Astrocyte (in vitro differentiated cells and primary cell): ENCODE measurements at places on chromosomes 2 and 18. TPM values are rescaled to one million over a fixed set of nuclear protein-coding genes. Genes with fewer than 3 reads are reported as not detected.

ARHGAP28 gene
- 15.5 and 16.6 TPM in 2 replicates for total RNA-seq

SULT1C4 gene
- total RNA-seq, result 1.1 and 1.8 TPM in 2 replicates

DYTN gene
- not detected in 2 replicates for total RNA-seq

EVX2 gene
- not detected in 2 replicates for total RNA-seq

CRACDL gene
- total RNA-seq, result 1.8 and 5.7 TPM in 2 replicates

ALMS1 gene
- total RNA-seq, result 14.6 and 15.0 TPM in 2 replicates

TMEM182 gene
- 5.8 and 7.5 TPM in 2 replicates for total RNA-seq

UGT1A8 gene
- not detected in 2 replicates for total RNA-seq

TUBA4B gene
- not detected in 2 replicates for total RNA-seq

NCK2 gene
- total RNA-seq, result 61.6 and 62.9 TPM in 2 replicates

SLC5A7 gene
- 0.05 TPM in 1 of 2 replicates, not detected in the other for total RNA-seq

DNA sequence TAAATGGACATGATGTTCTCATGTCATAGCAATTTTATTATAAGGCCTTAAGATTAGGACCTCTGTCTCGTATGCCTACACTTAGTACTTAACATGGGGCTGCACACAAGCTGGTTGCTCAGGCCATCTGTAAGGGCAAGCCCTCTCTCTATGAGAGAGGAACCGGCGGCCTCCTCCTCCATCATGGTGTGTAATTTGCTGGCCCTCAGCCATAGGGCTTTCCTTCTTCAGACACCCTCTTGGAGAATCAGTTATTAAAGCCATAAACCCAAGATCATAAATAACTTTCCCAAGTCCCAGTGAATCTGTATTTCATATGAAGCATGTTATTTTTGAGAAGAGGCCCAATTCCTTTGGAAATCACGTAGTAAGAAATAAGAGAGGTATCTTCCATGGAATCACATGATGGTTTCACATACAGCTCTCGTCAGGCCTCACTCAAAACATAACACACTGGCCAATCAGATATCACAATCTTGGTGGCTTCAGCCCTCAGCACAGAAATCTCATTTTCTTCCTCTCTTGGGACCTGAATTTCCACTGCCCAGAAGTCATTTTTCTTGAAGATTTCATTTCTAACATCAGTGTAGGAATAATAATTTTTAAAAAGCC, 92.6 kb downstream of the RDH14 start:
- DNase-seq, result no peak

- no peak for DNase-seq
These were observed 267.6 kb upstream of the THSD7B start for GRCh38 chr2:136497709-136498108.

DNA sequence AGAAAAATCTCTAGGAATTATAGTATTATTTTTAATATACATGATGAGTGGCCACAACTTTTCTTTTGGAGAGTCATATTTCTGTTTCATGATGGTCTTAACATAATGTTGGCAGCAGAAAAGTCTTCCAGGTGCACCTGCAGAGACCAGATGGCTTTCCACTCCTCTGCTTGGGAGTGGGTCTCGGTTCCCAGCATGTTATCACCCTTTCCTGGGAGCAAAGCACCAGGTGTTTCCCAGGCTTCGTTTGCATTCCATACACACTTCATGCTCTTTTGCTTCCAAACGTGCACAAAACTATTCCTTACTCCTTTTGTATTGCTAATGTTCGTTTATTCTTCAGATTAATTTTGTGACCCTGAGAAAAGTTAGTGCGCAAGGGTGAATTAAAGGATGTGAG, 305.2 kb downstream of the CDH2 start:
- DNase-seq, result no peak

DNA sequence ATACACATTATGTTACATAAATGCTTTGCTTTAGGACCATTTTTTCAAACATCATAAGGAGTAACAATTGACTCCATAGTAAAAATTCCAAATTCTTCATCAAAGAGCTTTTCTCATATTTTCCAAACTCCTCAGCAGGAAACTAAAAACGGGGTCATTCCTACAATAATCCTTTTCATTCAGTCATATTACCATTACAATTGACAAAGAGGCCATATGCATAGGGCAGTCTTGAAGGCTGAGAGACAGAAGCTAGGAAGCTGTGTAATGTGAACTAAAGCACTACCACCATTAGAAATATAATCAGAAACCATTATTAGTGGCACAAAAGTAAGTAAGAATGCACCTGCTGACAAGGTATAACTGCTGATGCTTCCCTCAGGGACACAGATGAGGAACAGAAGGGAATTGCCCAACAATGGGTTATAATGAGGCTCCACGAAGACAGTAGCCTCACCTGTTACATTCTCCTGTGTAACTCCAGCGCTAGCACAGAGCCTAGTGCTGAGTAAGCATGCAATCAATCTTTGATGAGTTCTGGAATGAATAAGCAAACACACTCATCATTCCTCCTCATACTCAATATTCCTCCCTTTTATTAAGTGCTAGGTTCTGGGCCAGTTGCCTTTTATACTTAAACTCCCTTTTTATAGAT, 942.3 kb downstream of the CPS1 start:
- no peak for DNase-seq

DNA sequence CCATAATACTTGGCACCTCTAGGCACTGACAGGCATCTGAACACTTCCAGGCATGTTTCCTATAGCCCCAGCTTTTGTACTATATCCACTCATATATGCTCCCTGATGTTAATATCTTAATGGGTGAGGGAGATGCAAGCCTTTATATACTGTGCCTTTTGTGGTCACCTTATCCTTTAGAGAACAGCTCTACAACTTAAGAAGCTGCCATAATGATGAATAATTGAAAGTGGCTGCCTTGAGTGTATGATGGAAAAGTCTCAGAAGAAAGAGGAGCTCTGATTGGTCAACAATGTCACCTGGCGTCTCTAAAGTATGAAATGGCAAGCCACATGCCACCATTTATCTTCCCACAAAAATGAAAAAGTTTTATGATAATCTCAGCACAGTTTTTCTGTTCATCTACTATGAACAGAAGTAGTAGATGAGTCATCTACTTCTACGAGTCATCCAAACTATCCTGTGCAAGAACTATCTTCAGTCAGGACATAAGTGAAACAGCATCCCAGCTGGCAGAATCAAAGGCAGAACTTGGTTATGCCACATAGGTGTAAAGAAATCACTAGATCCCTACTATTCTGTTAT, 997.9 kb upstream of the CELF4 start:
- no peak for DNase-seq

DNA sequence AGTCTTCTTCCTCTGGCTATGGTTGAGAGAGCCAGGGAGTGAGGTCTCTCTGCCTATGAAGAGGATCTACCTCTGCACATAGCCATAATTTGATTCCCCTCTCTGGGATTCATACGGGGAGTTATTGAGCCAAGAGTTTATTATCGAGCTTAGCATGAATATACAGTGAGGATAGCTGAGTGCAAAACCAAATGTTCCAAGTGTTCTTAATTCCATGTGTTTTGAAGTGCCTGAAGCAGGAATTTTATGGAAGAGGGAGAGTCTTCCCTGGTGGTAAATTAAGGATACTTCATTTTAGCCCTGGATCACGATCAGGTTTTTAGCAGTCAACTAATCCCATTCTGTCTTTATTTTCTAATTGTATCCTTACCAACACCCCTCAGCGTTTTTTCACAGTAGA, 270.6 kb downstream of the C1D start:
- DNase-seq, result no peak

DNA sequence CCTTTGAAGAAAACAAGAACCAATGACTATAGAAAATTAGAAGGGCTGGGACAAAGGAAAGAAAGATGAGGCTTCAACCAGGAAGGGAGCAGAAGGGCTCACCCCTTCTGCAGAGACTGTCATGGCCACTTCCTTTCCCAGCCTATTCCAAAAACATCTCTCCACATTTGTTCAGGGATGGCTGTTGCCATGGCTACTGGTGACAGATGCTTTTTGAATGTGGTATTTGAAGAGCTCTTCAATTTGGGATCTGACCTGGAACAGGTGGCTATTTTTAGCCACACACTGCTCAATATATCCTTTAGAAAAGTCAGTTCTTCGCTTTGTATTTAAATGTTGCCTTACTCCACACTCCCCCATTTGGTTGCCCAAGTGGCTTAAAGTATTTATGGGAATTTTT, 64.1 kb upstream of the LCLAT1 start:
- no peak for DNase-seq

DNA sequence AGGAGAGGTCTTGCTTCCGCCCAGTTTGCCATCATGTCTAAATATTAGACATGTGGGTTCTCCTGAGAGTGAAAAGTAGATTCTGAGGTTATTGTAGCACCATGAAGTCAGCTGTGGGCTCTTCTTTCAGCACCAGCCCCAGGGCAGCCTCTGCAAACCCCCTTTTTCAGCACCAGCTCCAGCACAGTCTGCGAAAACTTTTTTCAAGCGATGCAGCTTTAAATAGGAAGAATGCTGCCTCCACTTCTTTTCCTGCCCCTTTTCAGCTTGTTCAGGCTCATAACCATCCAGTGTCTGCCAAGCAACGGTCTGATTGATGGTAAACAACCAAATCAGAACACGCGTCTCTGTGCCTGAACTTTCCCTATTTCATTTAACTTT, at the start of gene COL5A2:
TSS of gene COL5A2 (minus strand) at position 192 of the 381 bp plus-strand sequence. CDS start at position 35, 157 bp downstream.
- DNase-seq, result peak; percentile 93

GRCh38 chr2:128369108-128369555, 50.5 kb upstream of the HS6ST1 start:
- no peak for DNase-seq

DNA sequence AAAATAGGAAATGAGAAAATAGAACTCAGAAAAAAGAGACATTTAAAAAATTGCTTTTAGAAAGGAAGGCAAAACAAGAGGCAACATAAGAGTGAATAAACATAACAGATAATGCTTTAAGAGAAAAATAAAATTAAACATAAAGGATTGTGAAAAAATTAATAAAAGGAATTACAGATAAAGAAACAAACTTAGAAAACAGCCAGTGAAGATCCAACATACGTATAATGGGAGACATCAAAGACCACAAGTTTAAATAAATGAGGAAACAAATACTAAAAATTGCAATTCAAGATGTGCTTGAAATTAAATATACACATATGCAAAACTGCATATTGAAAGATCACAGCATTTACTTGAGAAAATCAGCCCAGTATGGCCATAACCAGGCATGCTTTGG, 448.9 kb downstream of the NBAS start:
- peak; percentile 47 for DNase-seq

DNA sequence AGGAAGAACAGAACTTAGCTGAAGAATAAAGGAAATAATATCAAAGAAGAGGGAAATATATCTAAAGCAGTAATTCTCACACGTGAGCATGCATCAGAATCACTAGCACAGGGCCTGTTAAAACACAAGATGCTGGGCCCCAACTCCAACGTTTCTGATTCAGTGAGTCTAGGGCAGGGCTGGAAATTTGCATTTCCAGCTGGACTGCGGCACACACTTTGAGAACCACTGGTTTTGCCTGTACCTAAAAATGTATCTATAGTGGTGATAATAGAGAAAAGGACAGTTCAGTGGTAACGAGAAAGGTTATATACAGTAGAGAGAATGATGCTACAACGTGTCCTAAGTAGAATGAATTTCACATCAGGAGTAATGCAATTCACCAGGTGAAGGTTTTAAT, 11.2 kb downstream of the REV1 start:
- DNase-seq, result no peak

- DNase-seq, result peak; percentile 29
These were observed 157.1 kb downstream of the BCL2 start for GRCh38 chr18:63162271-63163014.

GRCh38 chr2:220162320-220162719, 534.9 kb downstream of the SLC4A3 start:
- DNase-seq, result no peak

GRCh38 chr2:96093528-96093927, 22.8 kb downstream of the ADRA2B start:
- DNase-seq, result no peak

- no peak for DNase-seq
These were observed 239.8 kb downstream of the BCL11A start for GRCh38 chr2:60313470-60314172.

DNA sequence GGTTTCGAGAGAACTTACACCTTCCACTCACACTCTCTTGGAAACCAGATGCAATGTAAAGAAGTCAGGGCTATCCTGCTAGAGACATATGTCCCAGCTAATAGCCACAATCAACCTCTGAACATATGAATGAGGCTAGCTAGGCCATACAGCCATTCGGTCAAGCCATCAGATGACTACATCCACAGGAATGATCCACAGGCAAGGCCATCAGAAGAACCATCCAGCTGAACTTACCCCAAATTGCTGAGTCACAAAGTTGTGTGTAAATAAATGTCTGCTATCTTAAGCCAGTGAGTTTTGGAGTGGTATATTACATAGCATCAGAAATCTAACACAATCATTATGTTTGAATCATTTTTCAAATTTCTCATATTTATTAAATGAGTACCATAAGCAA, 5.2 kb upstream of the SPAST start:
- peak; percentile 15 for DNase-seq

DNA sequence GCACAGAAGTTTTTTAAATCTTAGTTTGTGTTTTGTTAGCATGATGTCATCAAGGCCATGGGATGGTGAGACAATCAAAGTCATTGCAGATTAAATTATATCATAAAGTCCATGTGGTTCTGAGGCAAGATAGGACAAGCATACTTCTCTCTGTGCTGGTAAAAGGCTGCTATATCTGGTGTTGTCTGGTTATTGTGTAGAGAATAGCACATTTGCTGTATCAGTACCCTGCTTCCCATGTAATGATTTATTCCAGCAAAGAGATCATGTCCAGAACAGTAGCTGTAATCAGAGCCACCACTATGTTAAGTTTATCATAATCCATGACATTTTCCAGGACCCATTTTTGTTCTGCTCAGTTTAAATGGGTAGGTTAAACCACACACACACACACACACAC, 123.0 kb downstream of the TTC27 start:
- no peak for DNase-seq

DNA sequence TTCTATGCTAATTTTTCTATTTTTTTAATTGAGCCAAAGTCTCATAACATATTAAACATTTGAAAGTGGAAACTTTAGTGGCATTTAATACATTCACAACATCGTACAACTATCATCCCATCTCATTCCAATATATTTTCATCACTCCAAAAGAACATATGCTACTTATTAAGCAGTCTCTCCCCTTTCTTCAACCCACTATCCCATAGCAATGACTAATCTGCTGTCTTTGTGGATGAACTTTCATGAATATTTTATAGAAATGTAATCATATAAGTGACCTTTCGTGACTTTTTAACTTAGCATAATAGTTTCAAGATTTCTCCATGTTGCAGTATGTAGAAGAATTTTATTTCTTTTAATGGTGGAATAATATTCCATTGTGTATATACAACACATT, 90.3 kb downstream of the CCDC178 start:
- DNase-seq, result peak; percentile 20
